Tibial nerve (tissue), 4 donors: ENCODE measurements at places on chromosomes 5 and 9. TPM values are rescaled to one million over a fixed set of nuclear protein-coding genes. Genes with fewer than 3 reads are reported as not detected.

DNA sequence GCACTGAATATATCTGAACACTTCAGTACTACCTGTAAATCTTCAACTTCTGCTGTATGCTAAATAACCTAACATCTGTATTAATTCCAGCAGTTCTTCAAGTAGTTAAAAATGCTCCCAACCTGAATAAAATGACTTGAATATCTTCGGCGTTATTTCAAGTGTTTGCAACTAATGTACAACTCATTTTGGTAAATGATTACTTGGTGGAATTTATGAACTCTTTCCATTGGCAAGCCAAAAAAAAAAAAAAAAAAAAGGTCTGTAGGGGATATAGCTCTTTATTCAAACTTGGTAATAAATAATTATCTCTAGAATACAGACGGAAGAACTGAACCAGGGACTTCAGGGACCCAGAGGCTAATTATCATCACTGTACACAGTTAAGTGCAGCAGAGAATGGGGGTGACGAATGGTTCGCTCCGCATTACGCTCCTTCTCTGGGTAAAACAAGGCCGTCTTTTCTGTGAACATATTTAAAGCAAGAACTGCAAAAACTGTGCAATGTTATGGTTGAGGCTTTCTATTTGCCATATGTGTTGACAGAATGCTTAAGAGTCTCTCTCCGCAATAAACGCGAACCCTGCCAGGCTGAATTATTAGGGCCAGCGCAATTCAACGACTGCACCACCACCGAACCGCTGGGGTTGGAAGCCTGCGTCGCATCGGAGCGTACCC lies 1.9 kb upstream of the ERBIN start:
- H3K27ac ChIP-seq, result peak overlapping the region; percentile 97
- DNase-seq, result no peak
- H3K4me3 ChIP-seq, result peak overlapping the region; percentile 99
- H3K4me1 ChIP-seq, result no peaks in the 10 kb centered on the region
- H3K36me3 ChIP-seq, result no peaks in the 10 kb centered on the region

DNA sequence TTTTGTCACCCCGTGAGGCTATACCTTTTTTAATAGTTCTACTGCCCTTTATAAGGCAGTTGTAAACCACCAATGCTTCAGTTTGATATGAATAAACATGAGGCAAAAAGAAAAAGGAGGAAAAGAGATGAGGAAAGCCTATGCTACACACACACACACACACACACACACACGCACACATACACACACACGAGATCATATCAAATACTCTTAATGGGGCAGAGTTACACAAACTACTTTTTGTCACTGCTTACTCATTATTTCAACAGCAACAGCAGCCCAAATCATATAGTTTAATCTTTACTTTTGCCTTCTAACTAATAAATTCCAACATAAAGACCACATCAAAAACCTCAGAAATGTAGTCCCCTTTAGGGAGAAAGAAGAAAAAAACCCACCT lies 116.8 kb upstream of the PAM start:
- no peak overlapping the region for H3K27ac ChIP-seq
- H3K27me3 ChIP-seq, result no peaks in the 10 kb centered on the region
- no peaks in the 10 kb centered on the region for H3K36me3 ChIP-seq
- no peak overlapping the region for H3K4me3 ChIP-seq

- H3K4me3 ChIP-seq, result no peak overlapping the region
- no peak for DNase-seq
- no peaks in the 10 kb centered on the region for H3K4me1 ChIP-seq
- H3K27ac ChIP-seq, result no peak overlapping the region
- no peaks in the 10 kb centered on the region for H3K27me3 ChIP-seq
These were observed 58.3 kb upstream of the ANKRD33B start for GRCh38 chr5:10505517-10506095.

Gene SCGB3A2
- total RNA-seq, result not detected

GRCh38 chr5:82942083-82942881 lies 134.9 kb downstream of the TMEM167A start:
- H3K4me3 ChIP-seq, result no peak overlapping the region
- no peaks in the 10 kb centered on the region for H3K36me3 ChIP-seq
- H3K27me3 ChIP-seq, result no peaks in the 10 kb centered on the region
- DNase-seq, result no peak
- no peak overlapping the region for H3K27ac ChIP-seq
- no peaks in the 10 kb centered on the region for H3K4me1 ChIP-seq

Gene CTNND2
- total RNA-seq, result 5.7 TPM

GRCh38 chr5:126912616-126913200 lies 117.7 kb downstream of the MARCHF3 start:
- H3K4me1 ChIP-seq, result no peaks in the 10 kb centered on the region
- no peak overlapping the region for H3K27ac ChIP-seq
- no peak for DNase-seq
- no peak overlapping the region for H3K4me3 ChIP-seq
- no peaks in the 10 kb centered on the region for H3K27me3 ChIP-seq

Gene DMGDH
- total RNA-seq, result 20.1 TPM

GRCh38 chr5:85545129-85545528 lies 1072.6 kb upstream of the COX7C start:
- no peak overlapping the region for H3K27ac ChIP-seq
- no peak overlapping the region for H3K4me3 ChIP-seq
- no peaks in the 10 kb centered on the region for H3K4me1 ChIP-seq

Gene MEIKIN
- total RNA-seq, result not detected

DNA sequence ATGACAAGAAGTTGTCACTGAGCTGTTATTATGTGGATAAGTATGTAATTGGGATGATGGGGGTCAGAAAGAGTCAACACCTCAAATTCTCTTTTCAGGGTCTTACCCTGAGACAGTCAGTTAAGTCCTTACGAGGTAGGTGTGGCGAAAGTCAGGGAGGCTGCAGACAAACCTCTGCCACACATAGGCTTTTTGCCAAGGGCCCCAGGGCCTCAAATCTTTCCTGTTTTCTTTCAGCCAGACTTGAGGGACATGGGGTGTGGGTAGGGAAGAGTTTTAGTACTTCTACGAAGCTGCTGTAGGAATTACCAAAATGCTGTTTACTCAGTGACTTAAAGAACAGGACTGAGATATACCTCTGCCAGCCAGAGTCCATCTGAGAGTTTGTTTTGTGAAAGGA lies 13.8 kb downstream of the OR2S2 start:
- H3K27ac ChIP-seq, result no peak overlapping the region
- H3K4me1 ChIP-seq, result no peaks in the 10 kb centered on the region
- H3K27me3 ChIP-seq, result no peaks in the 10 kb centered on the region

DNA sequence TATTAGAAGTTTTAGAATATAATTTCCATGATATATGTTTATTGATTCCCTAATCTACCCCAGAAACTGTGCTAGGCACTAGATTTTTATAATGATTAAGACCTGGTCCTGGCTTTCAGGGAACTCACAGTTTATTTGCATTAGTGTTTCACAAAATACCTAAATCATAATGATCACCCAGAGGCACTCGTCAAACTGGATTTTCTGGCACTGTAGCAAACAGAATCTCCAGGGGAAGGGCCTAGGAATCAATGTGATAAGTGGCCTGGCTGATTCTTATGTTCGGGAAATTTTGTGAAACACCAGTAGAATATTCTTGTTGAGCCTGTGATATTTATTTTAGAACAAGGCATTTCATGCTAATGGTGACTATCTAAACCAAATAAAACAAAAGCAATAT lies 37.4 kb upstream of the SRP19 start:
- H3K4me1 ChIP-seq, result no peaks in the 10 kb centered on the region
- no peaks in the 10 kb centered on the region for H3K27me3 ChIP-seq
- peaks cover 3% of the 10 kb centered on the region for H3K36me3 ChIP-seq
- H3K4me3 ChIP-seq, result no peak overlapping the region
- no peak overlapping the region for H3K27ac ChIP-seq
- DNase-seq, result no peak

Gene FOXD4L3
- not detected for total RNA-seq

Gene SVEP1
- 53.8 TPM for total RNA-seq

DNA sequence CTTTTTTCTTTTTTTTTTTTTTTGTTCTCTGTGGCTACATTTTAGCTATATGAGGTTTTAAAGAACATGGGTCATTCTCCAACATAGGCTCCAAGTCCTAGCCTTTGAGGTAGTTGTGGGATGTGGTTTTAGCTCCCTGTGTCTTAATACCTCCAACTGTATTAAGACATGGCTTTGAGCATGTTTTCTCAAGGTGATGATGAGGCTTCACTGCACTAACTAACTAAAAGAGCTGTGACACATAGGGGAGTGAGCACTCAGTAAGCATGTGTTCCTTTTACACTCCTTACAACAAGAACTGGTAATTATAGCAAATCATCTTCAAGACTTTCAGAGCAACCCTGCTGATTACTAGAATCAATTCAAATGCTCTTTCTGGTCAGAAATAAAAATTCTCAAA lies 333.6 kb upstream of the CCNH start:
- no peaks in the 10 kb centered on the region for H3K36me3 ChIP-seq
- no peak overlapping the region for H3K27ac ChIP-seq
- no peak for DNase-seq

DNA sequence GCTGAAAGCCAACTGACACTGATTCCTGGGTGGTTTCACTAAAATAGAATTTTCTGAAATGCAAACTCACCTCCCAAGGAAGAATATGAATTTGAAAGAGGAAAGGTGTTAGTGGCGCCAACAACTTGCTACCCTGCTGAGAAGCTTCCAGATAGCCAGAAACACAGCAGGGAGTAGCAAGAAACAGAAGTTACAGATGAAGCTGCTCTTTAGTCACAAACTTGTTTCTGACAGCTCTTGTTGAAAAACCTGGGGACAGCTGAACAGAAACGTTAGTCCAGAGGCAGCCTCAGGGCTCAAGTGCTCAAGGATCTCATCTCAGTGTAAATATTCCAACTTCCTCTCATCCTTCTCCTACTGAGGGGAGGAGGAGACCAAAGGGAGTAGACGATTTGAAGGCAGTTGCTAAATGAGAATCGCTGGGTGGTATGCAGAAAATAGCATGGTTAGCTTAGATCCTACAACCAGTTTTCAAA lies 184.1 kb downstream of the PDE4D start:
- H3K4me1 ChIP-seq, result no peaks in the 10 kb centered on the region
- no peak for DNase-seq

- H3K27ac ChIP-seq, result peak overlapping the region; percentile 88
- H3K4me3 ChIP-seq, result no peak overlapping the region
- peaks cover 88% of the 10 kb centered on the region for H3K4me1 ChIP-seq
- DNase-seq, result peak; percentile 13
- no peaks in the 10 kb centered on the region for H3K27me3 ChIP-seq
These were observed 140.3 kb upstream of the IER5L start for GRCh38 chr9:129318121-129319075.

GRCh38 chr9:95193480-95193879 lies 124.0 kb downstream of the FANCC start:
- H3K4me3 ChIP-seq, result no peak overlapping the region
- DNase-seq, result no peak
- H3K4me1 ChIP-seq, result peaks cover 19% of the 10 kb centered on the region
- H3K36me3 ChIP-seq, result no peaks in the 10 kb centered on the region

Gene NFIB
- 87.3 TPM for total RNA-seq

Gene PCDHGA12
- total RNA-seq, result 11.3 TPM

- no peaks in the 10 kb centered on the region for H3K27me3 ChIP-seq
- DNase-seq, result no peak
- no peak overlapping the region for H3K4me3 ChIP-seq
- H3K36me3 ChIP-seq, result no peaks in the 10 kb centered on the region
- H3K4me1 ChIP-seq, result no peaks in the 10 kb centered on the region
These were observed 1290.3 kb upstream of the CDH9 start for GRCh38 chr5:28328681-28329080.

Gene VCAN
- total RNA-seq, result 75.3 TPM

GRCh38 chr5:161295721-161296250 lies 250.7 kb downstream of the GABRB2 start:
- no peak overlapping the region for H3K4me3 ChIP-seq
- no peaks in the 10 kb centered on the region for H3K36me3 ChIP-seq
- H3K27ac ChIP-seq, result no peak overlapping the region
- no peaks in the 10 kb centered on the region for H3K4me1 ChIP-seq
- H3K27me3 ChIP-seq, result no peaks in the 10 kb centered on the region

Gene PPP3R2
- total RNA-seq, result not detected

Gene AJM1
- total RNA-seq, result 3.8 TPM
